ENCODE measurements at places on chromosomes 7 and 10.

DNA sequence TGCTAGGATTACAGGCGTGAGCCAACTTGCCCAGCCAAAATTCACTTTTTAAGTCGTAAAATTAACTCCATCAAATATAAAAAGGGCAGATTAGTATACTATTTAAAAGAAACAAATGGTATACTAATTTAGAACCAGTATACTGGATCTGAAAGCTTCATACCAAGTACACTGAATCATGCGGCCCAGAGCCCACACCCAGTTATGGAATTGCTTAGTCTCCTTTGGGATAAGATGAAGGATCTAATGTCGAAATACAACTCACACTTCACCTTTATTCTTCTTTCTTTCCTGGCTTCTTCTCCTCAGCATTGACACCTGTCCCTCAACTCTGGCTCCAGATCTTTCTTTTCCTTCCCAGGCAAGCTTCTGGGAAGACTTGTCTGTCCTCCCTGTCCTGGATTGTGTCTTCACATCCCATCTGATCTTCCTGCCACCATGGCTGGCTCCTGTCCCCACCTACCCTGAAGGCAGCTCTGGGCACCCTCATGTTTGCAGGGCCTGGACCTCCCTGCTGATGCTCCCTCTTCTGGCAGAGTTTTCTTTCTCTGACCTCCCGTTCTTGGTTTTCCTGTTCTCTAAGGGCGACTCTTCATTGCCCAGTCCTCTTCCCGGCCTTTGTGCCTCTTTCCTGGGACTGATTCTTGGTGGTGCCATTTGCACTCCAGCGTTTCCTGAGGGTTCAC is 57.8 kb upstream of the CTBP2 start:
- DNase-seq = no peak

DNA sequence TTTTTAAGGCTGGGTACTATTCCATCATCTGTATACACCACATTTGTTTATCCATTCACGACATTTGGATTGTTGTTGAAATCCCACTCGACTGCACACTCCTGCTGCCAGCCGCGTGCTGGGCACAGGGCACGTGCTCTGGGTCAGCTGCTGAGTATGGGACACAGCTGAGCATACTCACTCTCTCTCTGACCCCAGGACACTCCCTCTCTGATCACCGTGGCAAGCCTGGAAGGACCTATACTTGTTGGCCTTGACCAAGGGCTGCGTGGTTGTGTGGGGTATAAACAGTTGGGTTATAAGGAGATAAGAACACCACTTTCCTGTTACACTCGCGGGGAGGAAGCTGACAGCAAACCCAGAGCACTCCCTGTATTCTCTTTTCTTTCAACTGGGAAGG is 153.0 kb upstream of the RHEB start:
- no peak for DNase-seq

DNA sequence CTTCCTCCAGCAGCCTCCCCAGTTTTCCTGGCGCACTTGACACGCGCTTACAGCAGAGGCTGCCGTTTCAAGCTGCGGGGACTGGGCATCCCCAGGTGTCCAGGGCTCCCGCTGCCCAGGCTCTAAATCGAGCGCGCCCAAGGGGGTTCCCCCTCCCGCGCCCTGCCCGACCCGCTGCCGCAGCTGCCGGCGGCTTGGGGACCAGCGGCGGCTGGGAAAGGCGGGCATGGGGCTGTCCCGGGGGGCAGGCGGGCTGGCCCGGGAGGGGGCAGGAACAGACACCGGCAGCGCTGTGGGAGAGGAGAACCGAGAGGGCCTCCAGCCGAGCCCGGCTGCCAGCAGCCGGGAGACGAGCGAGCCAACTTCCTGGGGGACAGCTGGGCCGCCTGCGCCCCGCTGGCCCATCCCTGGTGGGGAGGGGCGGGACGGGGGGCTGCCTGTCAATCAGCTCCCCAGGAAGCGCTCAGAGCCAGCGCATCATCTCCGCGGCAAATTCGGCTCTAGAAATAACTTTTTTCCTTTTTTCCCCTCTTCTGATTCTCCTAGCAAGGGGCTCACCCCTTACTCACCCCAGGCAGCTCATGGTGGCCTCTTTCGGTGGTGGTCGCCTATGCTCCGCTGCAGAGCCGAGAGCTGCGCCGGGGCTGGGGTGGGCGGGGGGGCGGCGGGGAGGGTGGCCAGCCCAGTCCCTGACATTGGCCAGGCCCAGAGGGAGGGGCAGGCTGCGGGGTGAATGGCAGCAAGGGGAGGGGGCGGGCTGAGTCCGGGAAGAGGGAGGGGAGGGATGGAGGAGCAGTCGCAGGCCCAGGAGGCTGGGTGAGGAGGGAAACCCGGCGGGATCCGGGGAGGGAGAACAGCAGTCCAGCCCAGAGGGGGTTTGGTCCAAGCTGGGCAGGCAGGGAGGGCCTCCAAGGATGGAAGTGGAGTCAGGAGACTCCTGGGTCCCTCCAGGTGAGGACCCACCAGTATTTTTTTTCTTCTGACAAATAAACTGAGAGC is 14.7 kb downstream of the GRID2IP start:
- DNase-seq = no peak

DNA sequence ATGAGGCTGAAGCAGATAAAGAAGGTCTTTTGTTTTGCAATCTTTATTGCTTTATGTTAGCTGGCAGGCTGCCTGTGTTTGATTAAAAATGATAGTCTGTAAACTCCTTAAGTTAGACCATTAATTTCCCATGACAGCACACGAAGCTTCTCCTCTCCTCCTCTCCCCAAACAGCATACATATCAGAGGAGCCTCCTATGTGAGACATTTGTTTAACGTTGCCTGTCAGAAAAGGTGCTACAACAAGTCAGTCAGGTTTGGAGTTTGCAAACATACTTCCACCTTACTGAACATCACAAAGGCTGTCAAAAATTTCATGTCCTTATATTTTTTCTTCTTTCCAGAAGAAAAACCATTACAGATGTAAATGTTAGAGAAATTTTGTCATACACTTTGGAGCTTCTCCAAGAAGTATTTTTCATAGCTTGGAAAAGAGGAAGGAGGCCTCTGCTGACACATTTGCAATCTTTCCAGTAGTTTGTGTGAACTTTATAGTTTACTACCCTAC is 393.1 kb downstream of the EXOC4 start:
- DNase-seq = no peak

GRCh38 chr7:16934722-16935340 is 53.0 kb upstream of the AGR3 start:
- no peak for DNase-seq

DNA sequence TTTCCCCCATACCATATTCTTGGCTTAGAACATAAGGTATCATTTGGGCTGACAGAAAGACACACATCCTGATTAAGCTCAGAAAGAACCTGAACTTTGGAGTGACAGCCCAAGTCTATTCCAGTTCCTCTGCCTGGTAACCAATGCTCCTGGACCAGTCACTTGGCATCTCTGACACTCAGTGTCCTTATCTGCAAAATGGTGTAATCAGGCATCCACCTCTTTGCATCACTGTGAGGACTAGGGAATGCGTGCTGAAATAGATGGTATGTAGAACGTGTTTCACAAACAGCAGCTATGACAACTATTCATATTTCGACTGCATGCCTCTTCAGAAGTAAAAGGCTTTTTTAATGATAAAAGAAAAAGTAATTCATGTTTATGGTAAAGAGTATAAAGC is 26.2 kb upstream of the PIK3AP1 start:
- no peak for DNase-seq

- DNase-seq = no peak
Observed at GRCh38 chr7:101273206-101273605, 28.3 kb upstream of the FIS1 start.

GRCh38 chr7:98429799-98430198 is 28.9 kb upstream of the BAIAP2L1 start:
- no peak for DNase-seq

- no peak for DNase-seq
Observed at GRCh38 chr10:125163803-125164202, 3.4 kb upstream of the CTBP2 start.

DNA sequence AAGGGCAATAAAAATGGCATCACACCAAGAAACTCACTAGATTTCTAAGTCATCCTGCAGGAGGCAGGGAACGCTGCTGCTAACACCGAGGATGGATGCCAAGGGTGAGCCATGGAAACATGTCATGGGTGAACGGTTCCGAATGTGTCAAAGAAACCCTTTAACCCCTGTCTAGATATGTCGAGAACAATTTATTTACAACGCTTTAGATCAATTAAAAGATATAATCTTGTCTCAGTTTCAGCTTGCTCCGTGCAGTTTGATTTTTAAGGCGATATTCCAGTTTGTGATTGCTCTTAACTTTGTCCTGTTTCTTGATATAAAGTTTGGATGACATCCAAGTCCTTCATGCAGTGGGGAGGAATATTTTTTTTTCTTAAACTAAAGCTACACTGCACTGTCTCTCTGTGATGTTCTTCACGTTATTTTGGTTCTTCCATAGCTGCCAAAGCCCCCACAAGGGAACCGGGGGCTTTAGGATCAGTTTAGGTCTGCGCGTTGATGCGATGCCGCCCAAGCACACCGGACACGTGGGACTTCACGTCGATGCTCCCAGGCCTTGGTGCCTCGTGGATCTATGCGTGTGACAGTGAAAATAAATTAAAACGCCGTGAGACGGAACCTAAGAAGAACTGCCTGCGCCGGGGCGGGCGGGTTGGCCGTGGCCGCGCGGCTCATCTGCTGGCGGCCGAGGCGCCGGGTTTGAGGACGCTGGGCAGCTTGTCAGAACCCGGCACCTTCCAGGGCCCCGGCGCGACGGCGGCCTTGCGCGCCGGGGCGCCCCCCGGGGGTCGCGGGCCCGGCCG is 220.3 kb downstream of the PHTF2 start:
- peak; percentile 5 for DNase-seq

GRCh38 chr7:140451716-140452115 is 27.6 kb downstream of the MKRN1 start:
- no peak for DNase-seq

DNA sequence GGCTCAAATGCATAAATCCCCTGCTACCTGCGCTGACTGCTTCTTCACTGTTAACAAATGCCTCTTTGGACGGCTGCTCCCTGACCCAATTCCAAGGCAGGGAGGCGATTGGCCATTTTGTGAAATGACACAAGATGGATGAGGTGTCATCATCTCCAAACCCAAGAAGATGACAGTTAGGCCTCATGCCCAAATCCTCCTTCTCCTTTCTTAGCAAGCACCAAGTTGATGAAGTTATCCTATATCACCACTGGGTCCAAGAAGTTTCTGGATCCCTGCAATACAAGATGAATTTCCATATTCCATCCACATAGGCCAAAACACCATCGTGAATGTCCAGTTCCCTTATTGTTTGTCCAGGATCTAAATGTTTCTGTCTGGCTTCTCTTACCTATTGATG is 98.5 kb upstream of the RAB11FIP2 start:
- DNase-seq = no peak

- DNase-seq = no peak
Observed at GRCh38 chr7:13279854-13280435, 592.5 kb downstream of the ARL4A start.

- DNase-seq = no peak
Observed at GRCh38 chr10:58641095-58641531, 128.4 kb downstream of the BICC1 start.

DNA sequence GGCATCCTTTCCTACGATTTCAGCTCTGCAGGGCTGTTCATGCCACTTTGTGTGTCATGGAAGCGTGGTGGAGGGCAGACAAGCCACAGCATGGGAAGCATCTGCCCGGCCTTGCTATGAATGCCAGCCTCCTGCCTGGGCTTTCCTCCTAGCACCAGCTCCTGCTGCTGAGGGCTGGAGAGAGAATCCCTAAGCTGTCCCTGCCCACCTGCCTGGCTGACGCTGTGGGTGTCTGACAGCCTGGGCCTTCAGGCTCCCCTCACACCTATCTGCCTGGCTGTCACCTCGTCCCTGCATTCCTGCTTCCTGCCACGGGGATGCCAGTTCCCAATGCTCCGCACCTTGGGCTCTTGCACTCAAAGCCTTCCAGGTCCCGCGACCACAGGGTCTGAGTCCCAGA is 606.5 kb upstream of the MGMT start:
- DNase-seq = no peak

GRCh38 chr10:11357439-11357838 is 254.0 kb downstream of the USP6NL start:
- DNase-seq = no peak

- no peak for DNase-seq
Observed at GRCh38 chr10:21146436-21146789, 249.3 kb upstream of the NEBL start.

- DNase-seq = no peak
Observed at GRCh38 chr10:47418321-47418720, 34.2 kb upstream of the ZNF488 start.

DNA sequence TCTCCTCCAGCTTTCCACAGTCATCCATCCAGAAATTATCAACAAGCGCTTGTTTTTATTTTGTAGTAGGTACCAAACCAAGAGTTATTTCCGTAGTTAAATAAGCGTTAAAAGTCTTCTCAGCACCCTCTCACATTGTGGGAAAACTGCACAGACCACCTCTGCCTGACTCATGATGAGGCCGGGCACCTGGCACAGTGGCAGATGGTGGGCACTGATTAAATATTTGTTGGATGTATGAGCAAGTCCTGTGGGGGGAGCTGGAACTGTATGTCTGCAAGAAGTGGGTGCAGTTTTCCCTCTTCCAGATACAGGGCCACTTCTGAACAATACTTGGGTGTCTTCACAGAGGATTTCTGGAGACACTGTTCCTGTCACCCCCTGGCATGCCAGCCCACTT is 5.3 kb upstream of the REPIN1 start:
- no peak for DNase-seq

DNA sequence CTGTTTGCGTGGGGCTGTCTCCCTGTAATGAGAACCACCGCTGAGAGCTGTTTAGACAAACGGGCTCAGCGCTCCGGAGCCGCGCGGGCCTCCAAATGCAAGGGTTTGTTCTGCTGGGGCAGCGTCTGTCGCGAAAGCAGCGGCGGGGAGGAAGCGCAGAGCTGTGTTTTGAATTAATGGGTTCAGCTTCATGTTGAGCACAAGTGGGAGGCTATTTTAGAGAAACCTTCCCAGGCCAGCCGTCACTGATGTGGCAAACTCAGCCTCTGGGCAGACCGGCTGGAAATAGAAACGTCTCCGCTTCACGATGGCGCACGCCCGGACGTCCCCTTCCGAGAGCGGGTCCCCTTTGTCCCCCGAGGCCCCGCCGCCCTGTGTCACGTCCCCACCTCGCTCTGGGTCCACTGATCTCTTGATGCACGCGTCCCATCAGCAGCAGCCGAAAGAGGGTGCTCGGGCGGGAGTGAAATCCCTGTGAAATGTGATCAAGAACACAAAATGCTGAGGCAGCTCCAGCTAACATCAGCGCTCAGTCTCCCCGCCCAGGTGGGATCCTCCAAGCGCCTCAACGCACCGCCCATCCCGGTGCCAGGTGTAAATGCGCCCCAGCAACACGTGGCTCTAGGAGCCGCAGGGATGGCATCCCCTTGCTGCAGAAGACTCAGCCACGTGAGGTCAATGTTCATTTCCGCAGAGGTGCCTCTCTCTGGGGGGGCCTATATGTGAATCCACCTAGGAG is 44.9 kb downstream of the BAMBI start:
- DNase-seq = no peak

GRCh38 chr10:131678171-131678570 is 222.6 kb upstream of the PPP2R2D start:
- no peak for DNase-seq

- DNase-seq = no peak
Observed at GRCh38 chr10:23981520-23982309, 227.2 kb upstream of the KIAA1217 start.

GRCh38 chr7:150914966-150915365 is 62.6 kb downstream of the AOC1 start:
- DNase-seq = no peak
